ENCODE measurements at places on chromosomes 6 and 20. TPM values are rescaled to one million over a fixed set of nuclear protein-coding genes. Genes with fewer than 3 reads are reported as not detected.

- H3K4me3 ChIP-seq = no peak overlapping the region
- H3K27me3 ChIP-seq = no peaks in the 10 kb centered on the region
- H3K4me1 ChIP-seq = peaks cover 31% of the 10 kb centered on the region
- H3K27ac ChIP-seq = peak overlapping the region; percentile 5
- DNase-seq = no peak
Measured at GRCh38 chr6:158909938-158910337, 90.1 kb downstream of the RSPH3 start.

DNA sequence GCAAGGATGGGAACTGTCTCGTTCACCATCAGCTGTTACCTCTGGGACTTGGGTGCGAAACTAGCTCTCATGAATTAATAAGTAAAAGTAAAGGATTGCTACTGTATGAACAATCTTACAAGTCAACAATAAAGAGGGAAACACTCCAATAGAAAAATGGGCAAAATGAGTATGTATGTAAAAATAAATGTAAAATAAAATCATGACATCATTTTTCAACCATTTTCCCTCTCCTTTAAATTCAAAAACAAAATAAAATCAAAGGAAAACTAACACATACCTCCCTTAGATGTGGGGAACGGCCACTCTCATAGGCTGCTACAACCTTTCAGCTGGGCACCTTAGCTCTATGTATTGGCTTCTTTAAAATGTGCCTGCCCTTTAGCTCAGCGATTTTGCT is 389.7 kb upstream of the ARID1B start:
- H3K36me3 ChIP-seq = no peaks in the 10 kb centered on the region
- H3K4me3 ChIP-seq = no peak overlapping the region

DNA sequence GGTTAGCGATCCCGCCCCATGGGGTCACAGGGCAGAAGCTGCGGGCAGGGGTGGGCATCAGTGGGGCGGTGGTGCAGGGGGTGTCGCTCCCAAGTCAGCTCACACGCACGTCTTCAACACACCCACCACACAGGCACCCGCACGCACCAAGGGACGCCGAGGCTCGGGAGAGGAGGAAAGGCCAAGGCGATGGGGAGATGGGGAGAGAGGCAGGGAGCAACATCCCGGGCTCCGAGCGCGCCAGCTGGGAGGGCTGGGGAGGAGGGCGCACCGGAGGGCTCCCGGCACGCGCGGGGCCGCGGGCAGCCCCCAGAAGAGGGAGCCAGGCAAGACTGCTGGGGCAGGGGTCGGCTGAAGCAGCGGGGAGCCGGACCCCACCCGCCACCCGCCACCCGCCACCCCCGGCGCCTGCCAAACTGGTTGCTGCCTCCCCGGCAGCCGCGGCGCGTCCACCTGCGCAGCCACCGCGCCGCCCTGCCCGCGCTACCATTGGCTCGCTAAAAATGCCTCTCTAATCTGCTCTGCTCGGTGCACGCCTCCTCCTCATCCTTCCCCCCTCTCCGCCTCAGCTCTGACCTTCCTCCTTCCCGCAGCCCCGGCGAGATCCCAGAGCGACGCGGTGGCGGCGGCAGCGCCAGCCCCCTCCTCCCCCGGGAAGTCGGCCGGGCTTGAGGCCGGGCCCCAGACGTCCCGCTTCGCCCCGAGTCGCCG is at the start of gene PACSIN1:
PACSIN1 (plus strand) TSS at position 546 of the 711 bp plus-strand sequence. CDS start 60,230 bp downstream, outside the sequence.
- no peak for DNase-seq
- H3K27ac ChIP-seq = no peak within 1 kb of the TSS
- peaks cover 4% of the 10 kb centered on the region for H3K27me3 ChIP-seq
- H3K4me1 ChIP-seq = peaks cover 14% of the 10 kb centered on the region
- peak within 1 kb of the TSS; percentile 25 for H3K4me3 ChIP-seq
- H3K36me3 ChIP-seq = no peaks in the 10 kb centered on the region

The LHFPL5 gene
- not detected for total RNA-seq

- DNase-seq = no peak
- H3K27ac ChIP-seq = no peak overlapping the region
- H3K36me3 ChIP-seq = no peaks in the 10 kb centered on the region
- no peaks in the 10 kb centered on the region for H3K4me1 ChIP-seq
Measured at GRCh38 chr20:20568604-20569205, 143.7 kb downstream of the RALGAPA2 start.

The AGER gene
- 70.6 TPM for total RNA-seq

DNA sequence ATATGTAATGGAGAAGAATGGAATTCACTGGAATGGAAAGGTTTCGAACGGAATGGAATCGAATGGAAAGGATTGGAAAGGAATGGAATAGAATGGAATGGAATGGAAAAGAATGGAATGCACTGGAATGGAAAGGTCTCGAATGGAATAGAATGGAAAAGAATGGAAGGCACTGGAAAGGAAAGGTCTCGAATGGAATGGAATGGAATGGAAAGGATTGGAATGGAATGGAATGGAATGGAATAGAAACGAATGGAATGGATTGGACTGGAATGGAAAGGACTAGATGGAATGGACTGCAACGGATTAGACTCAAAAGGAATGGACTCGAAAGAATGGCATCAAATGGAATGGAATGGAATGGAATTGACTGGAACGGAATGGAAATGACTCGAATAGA is 20.5 kb upstream of the DEFB115 start:
- DNase-seq = no peak
- H3K36me3 ChIP-seq = no peaks in the 10 kb centered on the region
- no peak overlapping the region for H3K27ac ChIP-seq
- H3K4me1 ChIP-seq = no peaks in the 10 kb centered on the region
- no peak overlapping the region for H3K4me3 ChIP-seq

DNA sequence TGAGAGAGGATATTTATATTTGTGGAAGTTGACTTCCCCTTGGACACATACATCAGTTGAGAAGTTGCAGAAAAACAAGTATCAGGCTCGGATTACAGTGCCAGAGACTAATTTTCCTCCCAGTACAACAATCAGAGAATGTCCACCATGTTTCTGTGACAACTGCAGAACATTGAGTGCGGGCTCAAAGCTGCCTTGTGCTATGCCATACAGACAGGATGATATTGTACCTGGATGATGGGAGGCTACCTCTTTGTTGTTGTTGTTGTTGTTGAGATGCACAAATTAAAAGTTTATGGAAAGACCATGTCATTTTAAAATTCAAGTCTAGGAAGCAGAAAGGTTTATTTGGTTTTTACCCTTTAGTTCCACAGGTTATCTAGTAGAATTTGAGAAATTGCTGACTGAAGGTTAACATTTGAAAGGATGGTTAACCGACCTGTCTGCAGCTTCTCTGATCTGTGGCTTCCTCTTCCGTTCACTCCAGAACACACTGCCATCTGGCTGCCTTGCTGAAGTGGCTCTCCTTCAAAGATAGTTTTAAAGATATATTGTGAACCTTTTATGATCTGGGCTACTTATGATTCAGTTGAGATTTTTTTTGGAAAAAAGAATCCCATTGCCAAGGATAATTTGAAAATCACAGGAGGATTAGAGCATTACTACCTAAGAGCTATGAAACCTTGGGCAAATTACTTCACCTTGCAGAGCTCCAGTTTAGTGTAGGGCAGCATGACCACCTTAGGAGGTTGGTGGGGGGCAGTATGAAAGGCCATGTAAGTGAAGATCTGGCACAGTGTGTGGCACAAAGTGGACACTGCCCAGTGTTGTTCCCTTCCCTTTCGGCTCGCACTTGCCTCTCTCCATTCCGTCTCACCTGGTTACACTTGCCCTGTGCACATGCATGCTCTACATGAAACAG is 15.9 kb downstream of the TMEM200A start:
- no peak overlapping the region for H3K4me3 ChIP-seq
- H3K36me3 ChIP-seq = no peaks in the 10 kb centered on the region
- no peaks in the 10 kb centered on the region for H3K27me3 ChIP-seq
- peaks cover 14% of the 10 kb centered on the region for H3K4me1 ChIP-seq

DNA sequence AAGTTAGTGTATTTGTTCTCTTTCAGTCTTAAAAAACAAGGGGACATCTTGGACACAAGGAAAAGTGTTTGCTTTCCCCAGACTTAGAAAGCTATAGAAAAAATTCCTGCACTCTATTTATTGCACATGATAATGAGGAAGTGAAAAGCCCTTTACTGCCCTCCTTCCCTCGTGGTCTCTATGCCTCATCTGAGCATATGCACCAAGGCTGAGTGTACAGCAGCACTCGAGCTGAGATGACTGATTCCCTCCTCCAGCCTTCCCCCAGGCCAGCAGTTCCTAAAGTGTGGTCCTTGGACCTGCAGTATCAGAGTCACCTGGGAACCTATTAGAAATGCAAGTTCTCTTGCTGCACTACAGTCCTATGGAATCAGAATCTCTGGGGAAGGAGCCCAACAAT is 14.3 kb upstream of the LAMP5 start:
- H3K4me1 ChIP-seq = no peaks in the 10 kb centered on the region
- no peak for DNase-seq
- no peak overlapping the region for H3K27ac ChIP-seq
- H3K36me3 ChIP-seq = no peaks in the 10 kb centered on the region
- peaks cover 3% of the 10 kb centered on the region for H3K27me3 ChIP-seq

The RAET1L gene
- total RNA-seq = not detected

GRCh38 chr6:135145063-135145800 is 35.9 kb upstream of the MYB start:
- H3K36me3 ChIP-seq = no peaks in the 10 kb centered on the region
- DNase-seq = no peak
- H3K4me3 ChIP-seq = no peak overlapping the region
- H3K27ac ChIP-seq = peak overlapping the region; percentile 18
- peaks cover 7% of the 10 kb centered on the region for H3K4me1 ChIP-seq
- H3K27me3 ChIP-seq = no peaks in the 10 kb centered on the region

The DAAM2 gene
- total RNA-seq = not detected

DNA sequence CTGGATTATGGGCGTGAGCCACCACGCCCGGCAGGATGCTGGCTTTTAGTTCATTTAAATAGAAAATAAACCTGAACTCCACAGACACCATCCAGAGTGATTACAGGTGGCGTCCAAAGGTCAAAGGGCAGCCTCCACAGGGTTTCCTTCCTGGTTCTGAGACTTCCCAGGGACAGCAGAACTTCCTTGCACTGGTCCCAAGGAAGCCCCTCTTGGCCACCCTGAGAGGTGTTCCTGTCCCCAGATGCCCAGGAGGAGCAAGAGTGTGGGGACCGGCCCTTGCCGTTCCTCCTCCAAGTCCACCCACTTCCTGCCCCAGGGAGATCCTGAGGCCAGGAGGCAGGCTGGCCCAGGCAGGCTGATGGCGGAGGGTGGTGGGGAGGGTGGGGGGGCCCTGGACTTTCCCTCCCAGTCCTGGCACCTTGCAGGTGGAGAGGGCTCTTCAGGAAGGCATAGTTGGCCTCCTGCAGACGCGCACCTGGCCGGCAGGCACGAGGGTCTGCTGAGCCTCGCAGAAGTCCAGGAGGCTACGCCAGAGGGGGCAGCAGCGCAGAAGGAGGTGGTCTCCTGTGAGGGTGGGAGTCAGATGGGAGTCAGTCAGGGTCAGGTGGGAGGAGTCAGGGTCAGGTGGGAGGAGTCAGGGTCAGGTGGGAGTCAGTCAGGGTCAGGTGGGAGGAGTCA is 5.0 kb downstream of the FNDC11 start:
- peaks cover 14% of the 10 kb centered on the region for H3K36me3 ChIP-seq
- H3K4me3 ChIP-seq = no peak overlapping the region
- H3K27me3 ChIP-seq = no peaks in the 10 kb centered on the region
- no peak overlapping the region for H3K27ac ChIP-seq

DNA sequence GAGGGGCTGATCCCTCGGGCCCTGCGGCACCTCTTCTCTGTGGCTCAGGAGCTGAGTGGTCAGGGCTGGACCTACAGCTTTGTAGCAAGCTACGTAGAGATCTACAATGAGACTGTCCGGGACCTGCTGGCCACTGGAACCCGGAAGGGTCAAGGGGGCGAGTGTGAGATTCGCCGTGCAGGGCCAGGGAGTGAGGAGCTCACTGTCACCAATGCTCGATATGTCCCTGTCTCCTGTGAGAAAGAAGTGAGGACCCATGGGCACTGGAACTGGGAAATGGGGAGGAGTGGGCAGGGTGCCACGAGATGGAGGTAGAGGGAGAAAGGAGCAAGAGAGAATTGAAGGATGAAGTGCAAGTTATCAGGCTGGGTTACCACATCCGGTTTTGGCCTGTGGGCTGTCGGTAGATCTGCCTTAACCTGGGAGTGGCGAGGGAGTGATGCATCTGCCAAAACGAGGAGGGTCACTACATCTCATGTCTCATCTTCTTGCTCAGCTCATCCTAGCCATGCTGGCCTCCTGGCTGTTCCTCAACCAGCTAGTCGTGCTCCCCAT is 5.4 kb upstream of the PHF1 start:
- H3K4me1 ChIP-seq = peaks cover 4% of the 10 kb centered on the region
- H3K36me3 ChIP-seq = no peaks in the 10 kb centered on the region
- H3K4me3 ChIP-seq = no peak overlapping the region
- DNase-seq = no peak

The WFDC10B gene
- not detected for total RNA-seq

The PSORS1C2 gene
- total RNA-seq = not detected

GRCh38 chr20:38945012-38945411 is 17.1 kb upstream of the DHX35 start:
- H3K4me3 ChIP-seq = no peak overlapping the region
- H3K27me3 ChIP-seq = no peaks in the 10 kb centered on the region
- DNase-seq = no peak
- H3K27ac ChIP-seq = no peak overlapping the region

DNA sequence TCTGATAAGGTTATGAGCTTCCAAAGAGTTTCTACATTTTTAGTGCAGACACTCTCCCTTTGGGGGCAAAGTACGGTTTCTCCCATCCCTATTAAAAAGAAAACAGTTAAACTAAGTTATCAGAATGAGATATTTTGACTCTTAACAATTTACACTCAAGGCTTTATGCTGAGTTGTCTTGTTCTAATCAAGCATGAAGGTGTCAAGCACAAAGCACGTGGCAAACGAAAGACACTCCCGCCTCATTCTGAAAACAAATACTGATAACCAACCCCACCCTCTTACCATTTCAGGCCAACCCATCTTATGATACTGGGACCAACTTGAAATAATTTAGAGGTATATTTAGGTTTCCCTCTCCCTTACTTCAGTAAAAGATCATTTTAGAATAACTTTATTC is 24.3 kb downstream of the OR14J1 start:
- H3K27ac ChIP-seq = no peak overlapping the region
- no peak overlapping the region for H3K4me3 ChIP-seq
- H3K27me3 ChIP-seq = no peaks in the 10 kb centered on the region
- DNase-seq = no peak

- no peaks in the 10 kb centered on the region for H3K36me3 ChIP-seq
- no peak for DNase-seq
- no peaks in the 10 kb centered on the region for H3K27me3 ChIP-seq
- no peak overlapping the region for H3K27ac ChIP-seq
Measured at GRCh38 chr6:53813096-53813495, 18.3 kb downstream of the LRRC1 start.
